ENCODE measurements at places on chromosomes 12 and 14.

DNA sequence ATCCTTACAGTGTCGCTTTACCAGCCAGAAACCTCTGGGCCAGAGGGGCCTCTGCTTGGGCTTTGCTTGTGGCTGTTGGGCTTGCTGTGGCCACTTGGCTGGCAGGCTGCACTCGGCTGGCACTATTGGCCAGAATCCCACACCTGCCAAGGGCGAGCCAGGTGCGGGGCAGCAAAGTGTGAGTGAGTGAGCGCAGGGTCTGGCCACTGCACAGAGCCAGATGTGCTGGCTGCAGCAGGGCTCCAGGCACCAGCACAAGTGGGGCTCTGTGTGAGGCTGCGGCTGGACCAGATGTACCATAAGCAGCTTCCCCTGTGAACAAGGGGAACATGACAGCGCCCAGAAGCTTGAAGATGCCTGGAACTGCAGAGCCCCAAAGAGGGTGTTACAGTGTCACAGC is 33.5 kb upstream of the ARID2 start:
- DNase-seq = no peak

DNA sequence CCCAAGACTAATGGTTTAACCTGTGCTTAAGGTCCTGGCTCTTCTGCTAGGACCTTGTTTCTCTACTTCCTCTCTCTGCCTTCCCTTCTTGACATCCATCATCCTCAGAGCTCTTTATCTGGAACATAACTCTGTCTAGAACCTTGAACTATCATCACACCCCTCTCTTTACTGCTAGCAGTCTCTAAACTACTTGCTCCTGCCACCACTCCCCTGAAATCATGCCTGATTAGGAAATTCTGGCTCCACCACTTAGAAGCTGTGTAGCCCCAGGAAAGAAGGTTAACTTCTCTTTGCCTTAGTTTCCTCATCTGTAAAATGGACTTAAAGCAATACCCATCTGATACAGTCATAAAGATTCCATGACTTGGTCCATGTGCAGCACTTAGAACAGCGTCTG is 9.1 kb downstream of the SLC38A1 start:
- no peak for DNase-seq

- DNase-seq = no peak
These were observed 85.6 kb downstream of the MSRB3 start for GRCh38 chr12:65364046-65364445.

- DNase-seq = no peak
These were observed 34.7 kb downstream of the SETD3 start for GRCh38 chr14:99445931-99446330.

- no peak for DNase-seq
These were observed 25.2 kb upstream of the DGLUCY start for GRCh38 chr14:91088585-91089235.

DNA sequence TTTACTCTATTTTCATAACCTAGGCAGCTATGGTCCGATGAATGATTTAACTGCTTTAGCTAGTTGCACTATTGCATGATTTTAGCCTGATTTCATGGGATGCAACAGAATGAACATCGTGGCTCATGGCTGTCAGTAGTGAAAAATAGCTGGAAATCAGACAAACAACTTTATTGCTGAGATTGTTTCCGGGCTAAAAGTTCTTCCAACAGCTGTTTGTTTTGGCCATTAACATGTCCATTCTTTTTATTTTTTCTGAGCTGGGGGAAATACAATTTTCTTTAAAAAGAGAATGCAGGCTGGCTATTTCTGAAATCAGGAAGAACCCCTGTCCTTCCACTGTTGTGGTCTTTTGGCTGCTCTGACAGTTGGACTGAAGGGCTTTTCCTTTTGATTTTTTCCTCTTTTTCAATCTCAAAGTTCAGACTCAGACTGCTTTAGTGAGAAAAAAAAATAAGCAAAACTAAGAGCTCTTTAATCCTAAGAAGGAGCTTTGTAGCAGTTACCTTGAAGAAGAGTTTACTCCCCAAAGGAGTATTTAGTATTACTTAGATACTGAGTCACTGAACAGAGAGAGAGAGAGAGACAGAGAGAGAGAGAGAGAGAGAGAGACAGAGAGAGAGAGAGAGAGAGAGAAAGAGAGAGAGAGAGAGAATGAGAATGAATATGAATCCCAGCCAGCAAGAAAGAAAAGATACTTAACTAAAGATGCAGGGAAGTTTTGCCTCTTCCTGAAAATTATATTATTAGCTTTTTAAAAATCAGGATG is at the start of gene NAV3:
Gene NAV3 (plus strand): TSS at position 312 of the 769 bp plus-strand sequence. CDS start 568 bp downstream, outside the sequence.
- DNase-seq = no peak

GRCh38 chr12:22687361-22688076 is 62.5 kb downstream of the ETNK1 start:
- no peak for DNase-seq

GRCh38 chr12:130253866-130254265 is 83.8 kb upstream of the PIWIL1 start:
- DNase-seq = no peak

DNA sequence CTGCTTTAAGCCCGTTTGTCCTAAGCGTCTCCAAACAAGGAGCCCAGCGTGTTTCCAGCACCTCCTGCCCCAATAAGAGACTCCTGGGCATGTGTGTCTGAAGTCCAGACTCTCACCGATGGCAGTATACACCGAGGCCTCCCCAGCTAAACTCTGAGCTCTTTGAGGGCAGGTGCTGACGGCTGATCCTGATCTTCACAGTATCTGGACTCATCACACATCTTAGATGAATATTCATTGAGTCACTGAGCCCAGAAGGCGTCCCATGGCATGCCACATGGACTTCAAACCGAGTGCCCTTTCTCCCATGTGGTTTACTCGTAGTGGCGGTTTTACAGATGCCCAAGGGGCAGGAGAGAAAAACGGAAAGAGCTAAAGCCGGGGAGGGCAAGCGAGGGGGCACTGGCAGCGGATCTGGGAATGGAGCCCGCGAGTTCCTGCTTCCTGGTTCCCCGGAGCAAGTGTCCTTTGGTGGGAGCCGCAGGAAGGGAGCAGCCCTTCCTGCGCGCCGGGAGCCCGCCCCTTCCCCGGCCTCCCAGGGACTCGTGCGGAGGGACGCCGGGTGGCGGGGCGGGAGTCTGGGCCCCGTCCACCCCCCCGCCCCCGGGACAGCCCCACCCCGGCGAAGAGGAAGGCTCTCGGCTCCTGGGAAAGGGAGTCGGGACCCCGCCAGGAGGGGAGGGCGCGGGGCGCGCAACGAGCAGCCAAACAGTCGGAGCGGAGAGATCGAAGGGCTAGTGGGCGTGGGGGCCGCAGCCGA is 585 bp upstream of the TEAD4 start:
- DNase-seq = no peak

GRCh38 chr12:120227233-120228040 is 26.5 kb upstream of the RPLP0 start:
- no peak for DNase-seq

GRCh38 chr12:100485983-100486382 is 12.3 kb downstream of the NR1H4 start:
- no peak for DNase-seq

DNA sequence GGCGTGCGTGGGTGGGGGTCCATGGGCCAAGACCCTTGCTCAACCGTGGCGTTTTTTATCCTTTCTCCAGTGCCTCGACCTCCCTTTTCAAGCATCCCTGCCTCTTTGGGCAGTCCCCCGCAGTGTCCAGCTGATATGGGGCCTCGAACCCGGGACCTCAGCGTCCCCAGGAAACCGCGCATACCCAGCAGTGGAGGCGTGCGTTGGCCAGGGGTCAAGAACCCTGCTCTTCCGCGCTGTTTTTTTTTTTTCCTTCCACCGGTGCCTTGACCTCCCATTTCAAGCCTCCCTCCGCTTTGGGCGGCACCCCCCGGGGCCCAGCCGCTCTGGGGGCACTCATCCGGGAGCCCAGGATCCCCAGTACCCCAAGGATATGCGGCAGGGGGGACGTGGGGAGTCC is 325.8 kb downstream of the ALG10 start:
- DNase-seq = no peak

DNA sequence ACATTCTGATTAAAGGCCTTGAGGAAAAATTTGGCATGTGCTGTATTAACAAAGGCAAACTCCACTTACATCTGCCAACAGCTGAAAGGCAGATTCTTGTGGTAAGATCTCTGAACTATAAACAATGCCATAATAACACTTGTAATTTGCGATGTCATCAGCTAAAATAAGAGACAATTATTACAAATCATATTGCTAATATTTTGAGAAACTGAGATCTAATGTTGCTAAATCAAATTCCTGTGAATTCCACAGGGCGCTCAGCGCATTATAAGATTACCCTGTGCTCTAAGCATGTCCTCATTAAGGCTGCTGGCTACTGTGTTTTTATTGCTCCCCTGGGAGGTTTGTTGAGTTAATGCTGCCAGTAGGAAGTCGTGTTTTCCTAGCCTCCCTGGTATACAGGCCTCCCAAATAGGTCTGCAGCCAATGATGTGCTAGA is 244.8 kb downstream of the DACT1 start:
- DNase-seq = no peak

DNA sequence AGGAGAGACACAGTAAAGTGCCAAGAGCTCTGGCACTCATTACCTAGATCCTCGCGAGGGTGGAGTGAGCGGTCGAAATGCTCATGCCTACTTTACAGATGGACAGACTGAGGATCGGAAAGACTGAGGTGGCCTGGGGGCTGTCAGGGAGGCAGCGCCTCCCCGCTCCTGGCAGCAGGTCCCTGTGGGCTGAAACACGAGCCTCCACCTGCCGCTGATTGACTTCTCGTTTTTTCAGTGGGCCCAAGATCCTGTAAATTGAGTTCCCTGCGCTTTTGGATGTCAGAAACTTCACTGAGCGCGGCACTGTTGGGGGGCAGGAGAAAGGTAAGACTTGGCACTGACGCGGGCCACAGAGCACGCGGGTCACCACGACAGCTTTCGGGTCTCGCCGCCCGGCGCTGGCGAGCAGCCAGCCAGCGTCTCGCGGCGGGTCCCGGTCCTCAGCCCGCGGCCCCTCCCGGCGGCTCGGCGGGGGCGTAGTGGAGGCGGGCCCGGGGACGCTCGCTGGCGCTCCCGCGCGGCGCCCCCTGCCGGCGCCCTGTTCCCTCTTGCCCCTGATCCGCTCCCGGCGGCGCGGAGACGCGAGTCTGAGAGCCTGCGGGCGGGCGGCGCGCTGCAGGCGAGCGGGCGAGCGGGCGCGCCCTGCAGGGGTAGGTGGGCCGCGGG is 552 bp upstream of the SCN8A start:
- DNase-seq = peak; percentile 31

DNA sequence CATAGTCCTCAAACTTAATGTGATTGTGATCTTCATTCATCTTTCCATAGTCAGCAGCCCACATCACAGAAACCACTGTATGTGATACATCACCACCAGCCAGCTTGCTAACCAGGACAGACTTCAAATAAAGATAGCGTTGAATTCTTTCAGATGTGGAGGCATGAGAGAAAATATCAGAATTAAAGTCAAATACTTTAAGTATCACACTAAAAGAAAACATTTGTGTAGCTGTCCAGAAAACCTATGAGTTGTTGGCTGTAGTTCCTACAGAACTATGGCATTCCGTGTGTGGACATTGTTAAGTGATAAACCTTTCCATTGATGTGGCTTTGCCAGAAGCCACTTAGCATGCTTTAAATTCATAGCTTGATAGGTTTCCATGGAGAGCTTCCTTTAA is 105.1 kb downstream of the LLPH start:
- DNase-seq = no peak

- no peak for DNase-seq
These were observed 23.7 kb downstream of the PLXNC1 start for GRCh38 chr12:94172031-94172430.

DNA sequence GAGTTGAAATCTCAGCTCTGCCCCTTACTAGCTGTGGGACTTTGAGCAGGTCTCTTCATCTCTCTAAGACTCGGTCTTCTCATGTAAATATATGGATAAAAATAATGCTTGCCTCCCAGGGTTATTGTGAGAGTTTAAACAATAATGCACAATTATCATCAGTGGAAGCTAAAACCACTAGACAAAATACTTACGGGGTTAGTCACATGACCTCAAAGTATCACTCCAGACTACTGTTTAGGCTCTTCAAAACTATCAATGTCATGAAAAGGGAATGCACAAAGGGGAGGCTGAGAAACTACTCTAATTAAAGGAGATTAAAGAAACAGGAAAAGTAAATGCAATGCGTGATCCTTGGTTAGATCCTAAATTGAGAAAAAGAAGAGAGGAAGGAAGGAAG is 24.5 kb upstream of the TSPAN11 start:
- DNase-seq = no peak

- DNase-seq = no peak
These were observed 4.0 kb downstream of the PRKAG1 start for GRCh38 chr12:49014547-49014946.

DNA sequence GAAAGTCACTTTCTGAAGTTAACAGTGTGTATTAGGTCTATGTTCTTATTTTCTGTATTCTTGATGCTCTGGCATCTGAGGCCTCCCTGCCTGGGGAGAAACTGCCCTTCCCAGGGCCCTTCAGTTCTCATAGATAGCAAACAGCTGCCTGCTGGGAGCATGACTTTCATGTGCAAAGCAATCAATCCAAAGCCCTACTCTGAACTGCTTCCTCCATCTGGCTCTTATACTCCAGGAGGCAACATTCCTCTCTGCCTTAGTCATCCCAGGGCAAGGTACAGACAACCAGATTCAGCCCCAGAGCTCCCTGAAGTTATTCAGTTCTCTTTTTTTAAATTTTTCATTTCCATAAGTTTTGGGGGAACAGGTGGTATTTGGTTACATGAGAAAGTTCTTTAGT is 41.7 kb upstream of the RIN3 start:
- DNase-seq = no peak

- DNase-seq = no peak
These were observed 1.5 kb upstream of the GALNT6 start for GRCh38 chr12:51392556-51393237.

DNA sequence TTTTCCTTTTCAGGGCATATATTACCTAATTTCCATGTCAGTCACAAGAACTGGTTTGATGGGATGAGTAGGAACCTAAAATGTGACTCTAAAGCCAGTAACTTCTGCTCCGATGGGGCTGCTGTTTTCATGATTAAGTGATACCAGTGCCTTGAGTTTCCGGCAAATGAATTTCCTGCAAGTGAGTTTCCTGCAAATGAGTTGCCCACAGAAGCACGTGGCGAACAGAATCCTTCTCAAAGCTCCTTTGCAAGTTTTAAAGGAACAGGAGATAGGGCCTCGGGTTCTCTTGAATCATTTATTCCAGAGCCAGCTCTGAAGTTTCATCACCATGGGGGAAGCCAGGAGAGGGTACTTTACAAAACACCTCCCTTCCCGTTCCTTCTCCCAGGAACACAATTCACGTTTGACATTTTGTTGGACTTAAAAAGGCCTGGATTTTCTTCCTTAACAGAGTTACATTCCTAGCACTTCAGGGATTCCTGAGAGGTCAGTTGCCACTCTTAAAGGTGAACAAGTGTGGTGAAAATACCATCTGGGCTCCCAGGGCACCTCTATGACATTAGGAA is 2.2 kb upstream of the PPTC7 start:
- DNase-seq = no peak

- DNase-seq = no peak
These were observed 120.7 kb downstream of the GPHN start for GRCh38 chr14:66628636-66629035.

DNA sequence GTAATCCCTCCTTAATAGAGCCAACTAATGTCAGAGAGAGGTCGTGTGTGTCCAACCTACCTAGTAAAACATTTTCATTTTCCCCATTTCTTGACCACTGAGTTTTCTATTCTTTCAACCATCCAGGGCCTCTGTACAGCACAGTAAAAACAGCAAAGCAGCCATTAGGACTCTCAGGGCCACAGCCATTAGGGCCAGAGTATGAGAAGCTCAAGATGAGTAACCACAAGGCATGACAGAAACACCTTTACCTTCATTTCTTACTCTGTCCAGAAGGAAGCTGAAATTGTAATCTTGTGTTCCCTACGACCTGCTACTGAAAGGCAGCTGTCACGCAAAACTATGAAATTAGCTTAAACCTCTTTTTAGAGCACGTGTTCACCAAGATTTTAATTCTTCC is 2.3 kb downstream of the SPPL3 start:
- no peak for DNase-seq

GRCh38 chr12:11397366-11397765 is 2.0 kb upstream of the PRB2 start:
- no peak for DNase-seq
